MM.1S (cell line): ENCODE measurements at places on chromosomes 2 and 18.

DNA sequence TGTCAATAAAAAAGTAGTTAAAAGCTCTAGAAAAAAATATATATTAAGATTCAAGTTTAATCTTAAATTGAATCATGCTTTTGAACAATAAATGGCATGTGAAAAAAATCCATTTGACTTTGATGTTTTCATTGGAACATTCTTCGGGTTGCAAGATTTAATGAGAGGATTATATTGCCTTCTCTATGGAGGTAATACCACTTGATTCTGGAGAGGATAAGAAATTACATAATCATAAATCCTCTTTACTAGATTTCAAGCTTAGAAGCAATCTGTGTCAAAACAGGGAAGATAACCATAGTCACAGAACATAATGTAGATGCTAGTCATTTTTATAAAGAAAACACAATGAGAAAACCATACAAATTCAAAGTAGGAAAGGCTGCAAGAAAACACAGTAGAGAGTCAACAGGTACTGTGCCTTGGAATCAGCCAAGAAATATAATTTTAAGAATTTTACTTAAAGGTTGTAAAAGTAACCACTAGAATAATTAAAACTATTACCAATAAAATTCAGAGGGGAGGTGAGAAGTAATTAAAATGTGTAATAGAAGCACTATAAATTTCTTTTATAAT is 18.7 kb upstream of the MAPRE2 start:
- no peak for DNase-seq

DNA sequence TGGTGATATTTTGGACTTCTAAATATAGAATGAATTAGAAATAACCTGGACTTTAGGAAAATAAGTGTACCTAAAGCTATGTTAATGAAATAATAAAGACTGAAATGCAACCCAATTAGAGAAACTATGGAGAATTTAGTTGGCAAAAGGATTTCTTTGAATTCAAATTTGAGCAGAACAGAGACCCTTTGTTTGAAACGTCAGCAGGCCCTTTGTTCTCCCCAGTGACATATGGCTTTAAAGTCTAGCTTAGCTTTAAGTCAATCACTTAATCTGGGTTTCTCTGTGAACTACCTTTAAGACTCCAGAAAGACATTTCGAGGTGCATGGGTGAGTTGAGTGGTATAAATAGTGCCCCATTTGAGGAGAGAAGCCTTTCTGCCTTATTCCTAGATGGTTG is 130.5 kb upstream of the CREB1 start:
- no peak for DNase-seq

DNA sequence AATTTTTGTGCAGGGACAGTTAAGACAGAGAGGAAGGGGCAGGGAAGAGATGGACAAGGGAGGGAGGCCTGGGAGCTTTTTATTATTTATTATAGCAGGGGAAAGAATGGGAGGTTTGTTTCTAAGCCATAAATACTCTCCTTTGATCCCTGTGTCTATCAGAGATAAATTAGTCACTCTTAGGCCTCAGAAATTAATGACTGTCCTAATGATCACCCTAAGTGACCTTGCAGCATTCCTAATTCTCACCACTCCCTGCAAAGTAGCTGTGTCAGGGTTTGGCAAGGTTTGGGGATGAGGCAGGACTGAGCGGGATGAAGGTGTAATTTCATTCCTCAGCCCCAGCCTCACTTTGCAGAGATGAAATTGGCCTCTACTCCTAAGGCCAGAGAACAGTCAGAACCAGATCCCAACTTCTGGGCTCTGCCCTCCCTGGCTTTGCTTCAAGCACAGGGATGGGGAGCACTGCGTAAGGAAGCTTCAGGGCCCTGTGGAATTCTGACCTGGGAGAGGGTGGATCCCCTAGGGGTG is 95.0 kb downstream of the TMEM17 start:
- no peak for DNase-seq

DNA sequence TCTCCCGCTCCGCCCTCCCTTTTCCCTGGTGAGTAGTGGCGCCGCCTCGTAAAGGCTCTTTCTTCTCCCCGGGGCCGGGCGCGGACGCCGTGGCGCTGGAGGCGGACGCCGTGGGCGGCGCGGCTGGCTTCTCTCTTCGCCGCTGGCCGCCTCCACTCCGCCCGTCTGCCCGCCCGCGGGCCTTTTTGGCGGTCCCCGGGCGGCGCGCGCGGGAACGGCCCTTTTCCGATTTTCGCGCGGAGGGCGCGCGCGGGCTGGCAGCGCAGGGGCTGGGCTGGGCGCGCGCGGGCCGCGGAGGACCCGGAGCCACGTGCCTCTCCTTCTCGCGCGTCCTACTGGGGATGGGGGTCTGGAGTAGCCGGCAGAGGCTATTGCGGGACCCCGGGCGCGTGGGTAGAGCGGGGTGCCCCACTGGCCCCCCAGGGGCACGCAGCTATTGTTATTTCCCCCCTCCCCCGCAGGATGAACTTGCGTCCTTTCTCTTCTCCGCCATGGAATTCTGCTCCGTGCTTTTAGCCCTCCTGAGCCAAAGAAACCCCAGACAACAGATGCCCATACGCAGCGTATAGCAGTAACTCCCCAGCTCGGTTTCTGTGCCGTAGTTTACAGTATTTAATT is 472 bp downstream of the SLC20A1 start:
- DNase-seq, result peak; percentile 55

DNA sequence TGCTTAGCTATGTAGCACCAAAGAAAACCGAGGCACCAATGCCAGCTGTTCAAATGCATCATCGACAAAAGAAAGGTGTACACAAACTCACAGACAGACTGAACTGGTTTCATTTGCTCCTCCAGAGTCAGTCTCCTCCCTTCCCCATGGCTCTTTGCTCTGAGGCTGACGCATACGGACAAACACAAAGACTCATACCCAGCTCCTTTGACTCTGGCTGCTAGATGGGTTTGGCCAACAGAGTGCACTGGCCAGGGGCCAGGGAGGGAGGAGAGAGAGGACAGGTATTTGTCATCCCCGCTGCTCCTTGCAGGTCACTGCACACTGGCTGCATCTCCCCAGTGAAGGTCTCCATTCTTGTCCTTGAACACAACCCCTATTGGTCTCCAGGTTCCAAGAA is 40.7 kb downstream of the DNER start:
- no peak for DNase-seq
